ENCODE measurements at places on chromosomes 2 and 18.

DNA sequence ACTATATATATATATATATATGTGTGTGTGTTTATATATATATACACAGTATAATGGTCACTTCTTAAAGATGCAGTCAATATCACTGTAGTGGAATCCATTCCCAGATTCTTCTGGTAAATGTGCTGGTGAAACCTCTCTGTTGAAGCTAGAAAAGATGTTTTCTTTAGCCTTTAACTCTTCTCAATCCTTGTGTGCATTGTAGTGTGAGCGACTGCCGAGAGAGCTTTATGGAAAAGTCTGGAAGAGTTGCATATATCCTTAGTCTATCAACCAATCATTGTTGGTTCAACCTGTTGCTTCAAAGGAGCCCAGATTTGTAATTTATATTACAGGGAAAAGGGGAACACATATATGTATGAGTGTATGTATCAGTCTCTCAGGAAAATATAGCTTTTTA is 27.7 kb downstream of the SLC66A3 start:
- no peak for DNase-seq

- DNase-seq, result no peak
These were observed 84.1 kb downstream of the INO80D start for GRCh38 chr2:206001912-206002311.

DNA sequence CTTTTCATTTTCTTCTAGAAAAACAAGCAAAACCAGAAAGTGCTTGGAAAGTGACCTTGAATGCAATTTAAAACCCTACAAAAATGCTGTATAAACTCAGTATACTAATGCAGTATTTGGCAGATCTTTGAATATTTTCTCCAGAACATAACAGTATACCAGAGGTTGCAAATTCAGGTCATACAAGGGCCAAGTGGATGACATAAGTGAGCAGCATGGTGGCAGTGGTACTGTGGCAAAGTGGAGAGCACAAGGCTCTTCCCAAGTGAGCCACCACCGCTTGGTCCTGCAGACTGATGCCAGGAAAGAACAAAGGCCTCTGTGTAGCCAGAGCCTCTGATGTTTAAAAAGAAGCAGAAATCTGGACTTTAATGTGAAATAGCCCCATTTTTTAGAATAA is 33.1 kb downstream of the METTL4 start:
- no peak for DNase-seq

- DNase-seq, result no peak
These were observed 81.6 kb downstream of the RTN4 start for GRCh38 chr2:54968561-54969218.

DNA sequence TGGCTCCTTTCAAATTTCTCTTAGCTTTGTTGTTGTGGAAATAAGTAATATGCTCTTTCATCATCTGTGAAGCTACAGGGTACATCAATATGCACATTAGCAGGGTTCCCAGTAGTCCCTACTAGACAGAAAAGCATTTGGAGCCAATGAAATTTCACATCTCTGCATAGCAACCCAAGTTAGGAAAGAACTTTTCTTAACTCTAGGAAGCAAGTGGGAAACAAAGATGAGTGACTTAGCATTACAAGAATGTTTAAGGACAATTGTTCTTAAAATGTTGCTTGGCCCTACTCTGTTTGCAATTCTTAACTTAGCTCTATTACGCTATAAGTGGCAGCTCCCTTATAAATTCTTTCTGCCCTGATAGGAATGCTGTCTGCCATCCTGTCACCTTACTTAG is 39.6 kb downstream of the ZEB2 start:
- DNase-seq, result no peak

- DNase-seq, result no peak
These were observed 45.9 kb upstream of the ITGA4 start for GRCh38 chr2:181411105-181411849.

Measured in T-helper 2 cell (primary cell).